GM18507 (cell line): ENCODE measurements at places on chromosomes 16 and 17.

- DNase-seq: no peak
These were observed 197.6 kb downstream of the CDH13 start for GRCh38 chr16:82824408-82824807.

- no peak for DNase-seq
These were observed 84.4 kb upstream of the RPRML start for GRCh38 chr17:47063475-47063874.

GRCh38 chr17:45334701-45335677 lies 18.2 kb upstream of the MAP3K14 start:
- DNase-seq: no peak

DNA sequence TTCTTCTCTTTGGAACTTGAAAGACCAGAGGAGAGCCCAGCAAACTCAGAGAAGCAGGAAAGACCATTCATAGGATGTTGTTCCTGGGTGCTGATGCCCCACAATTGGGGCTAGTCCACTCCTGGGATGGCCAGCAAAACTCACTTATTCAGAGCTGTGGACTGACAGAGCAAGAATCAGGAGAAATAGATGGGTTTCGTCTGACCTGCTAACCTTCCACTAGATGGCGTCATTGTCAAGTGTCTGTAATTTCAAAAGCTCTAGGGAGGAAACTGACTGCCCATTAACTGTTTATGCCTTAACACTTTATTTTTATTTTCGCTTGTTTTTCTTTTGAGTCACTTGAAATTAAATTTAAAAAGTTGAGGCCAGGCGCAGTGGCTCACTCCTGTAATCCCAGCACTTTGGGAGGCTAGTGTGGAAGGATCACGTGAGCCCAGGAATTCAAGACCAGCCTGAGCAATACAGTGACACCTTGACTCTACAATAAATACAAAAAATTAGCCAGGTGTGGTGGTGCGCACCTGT lies 28.7 kb upstream of the MILR1 start:
- DNase-seq: no peak

DNA sequence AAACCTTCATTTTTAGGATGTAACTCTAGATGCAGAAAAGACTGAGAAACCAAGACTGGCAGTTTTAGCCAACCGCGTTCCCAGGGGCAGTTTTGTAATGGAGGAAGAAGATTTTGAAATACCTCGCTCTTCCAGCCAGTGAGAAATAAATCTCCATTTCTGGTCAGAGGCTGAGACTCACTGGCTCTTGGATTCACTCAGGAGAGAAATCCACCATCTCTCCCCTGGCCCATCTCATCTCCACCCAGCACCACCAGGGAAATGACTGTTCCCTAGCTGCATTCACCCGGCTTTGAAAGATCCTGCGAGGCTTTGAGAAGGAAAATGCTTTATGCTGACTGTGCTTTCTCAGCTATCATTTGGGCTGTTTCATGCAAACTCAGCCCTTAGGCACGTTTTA lies 185.2 kb downstream of the SOX9 start:
- DNase-seq: no peak

- no peak for DNase-seq
These were observed 61.0 kb downstream of the TNRC6C start for GRCh38 chr17:78019367-78019975.
